ENCODE measurements at places on chromosomes 5 and 9.

DNA sequence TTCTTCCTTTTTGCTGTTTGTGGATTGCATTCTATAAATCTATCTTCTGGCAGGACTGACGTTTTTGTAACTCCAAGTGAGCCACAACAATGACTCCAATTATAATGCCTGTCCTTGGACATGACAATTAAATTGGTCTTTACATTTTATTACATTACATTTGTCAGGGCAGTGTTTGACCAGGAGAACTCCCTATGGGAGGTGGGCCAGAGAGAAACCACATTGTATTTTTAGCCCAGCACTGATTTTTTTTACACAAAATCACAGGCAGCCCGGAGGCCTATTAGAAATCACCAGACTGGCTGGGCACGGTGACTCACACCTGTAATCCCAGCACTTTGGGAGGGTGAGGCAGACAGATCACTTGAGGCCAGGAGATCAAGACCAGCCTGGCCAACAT is 99.1 kb upstream of the SMC5 start:
- DNase-seq = no peak

GRCh38 chr9:75184471-75184870 is 96.2 kb downstream of the OSTF1 start:
- no peak for DNase-seq

DNA sequence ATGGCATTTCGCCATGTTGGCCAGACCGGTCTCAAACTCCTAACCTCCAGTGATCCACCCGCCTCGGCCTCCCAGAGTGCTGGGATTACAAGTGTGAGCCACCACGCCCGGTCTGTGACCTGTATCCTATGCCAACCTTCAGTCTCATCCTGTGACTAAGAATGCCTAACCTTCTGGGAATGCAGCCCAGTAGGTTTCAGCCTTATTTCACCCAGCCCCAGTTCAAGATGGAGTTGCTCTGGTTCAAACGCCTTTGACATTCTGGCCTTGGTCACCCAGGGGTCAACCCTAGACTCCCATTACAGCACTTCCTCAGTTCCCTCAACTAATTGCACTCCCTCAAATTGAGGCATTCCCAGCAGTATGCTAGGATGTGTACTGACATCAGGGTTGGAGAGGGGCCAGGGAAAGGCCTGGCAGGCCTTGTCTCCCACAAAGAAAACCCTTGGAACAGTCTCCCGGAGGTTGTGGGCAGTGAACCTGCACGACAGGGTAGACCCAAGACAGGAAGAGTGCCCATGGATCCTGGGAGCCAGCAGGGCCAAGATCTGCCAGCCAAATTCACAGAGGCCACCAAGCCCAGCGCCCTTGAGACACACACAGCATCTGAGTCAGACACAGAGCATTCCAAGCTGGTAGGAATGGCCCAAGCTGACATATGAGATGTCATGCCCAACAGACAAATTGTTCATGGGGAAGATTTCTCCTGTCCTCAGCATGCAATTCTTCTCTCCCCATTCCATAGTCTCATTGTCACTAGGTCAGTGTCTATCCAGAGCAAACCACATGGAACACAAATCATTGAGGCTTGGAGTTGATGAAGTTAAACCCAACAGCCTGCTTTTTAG is 24.9 kb upstream of the SMU1 start:
- DNase-seq = no peak

GRCh38 chr9:21543187-21543586 is 61.1 kb upstream of the IFNE start:
- no peak for DNase-seq

- DNase-seq = no peak
Measured at GRCh38 chr9:123871781-123872180, 58.1 kb downstream of the DENND1A start.

DNA sequence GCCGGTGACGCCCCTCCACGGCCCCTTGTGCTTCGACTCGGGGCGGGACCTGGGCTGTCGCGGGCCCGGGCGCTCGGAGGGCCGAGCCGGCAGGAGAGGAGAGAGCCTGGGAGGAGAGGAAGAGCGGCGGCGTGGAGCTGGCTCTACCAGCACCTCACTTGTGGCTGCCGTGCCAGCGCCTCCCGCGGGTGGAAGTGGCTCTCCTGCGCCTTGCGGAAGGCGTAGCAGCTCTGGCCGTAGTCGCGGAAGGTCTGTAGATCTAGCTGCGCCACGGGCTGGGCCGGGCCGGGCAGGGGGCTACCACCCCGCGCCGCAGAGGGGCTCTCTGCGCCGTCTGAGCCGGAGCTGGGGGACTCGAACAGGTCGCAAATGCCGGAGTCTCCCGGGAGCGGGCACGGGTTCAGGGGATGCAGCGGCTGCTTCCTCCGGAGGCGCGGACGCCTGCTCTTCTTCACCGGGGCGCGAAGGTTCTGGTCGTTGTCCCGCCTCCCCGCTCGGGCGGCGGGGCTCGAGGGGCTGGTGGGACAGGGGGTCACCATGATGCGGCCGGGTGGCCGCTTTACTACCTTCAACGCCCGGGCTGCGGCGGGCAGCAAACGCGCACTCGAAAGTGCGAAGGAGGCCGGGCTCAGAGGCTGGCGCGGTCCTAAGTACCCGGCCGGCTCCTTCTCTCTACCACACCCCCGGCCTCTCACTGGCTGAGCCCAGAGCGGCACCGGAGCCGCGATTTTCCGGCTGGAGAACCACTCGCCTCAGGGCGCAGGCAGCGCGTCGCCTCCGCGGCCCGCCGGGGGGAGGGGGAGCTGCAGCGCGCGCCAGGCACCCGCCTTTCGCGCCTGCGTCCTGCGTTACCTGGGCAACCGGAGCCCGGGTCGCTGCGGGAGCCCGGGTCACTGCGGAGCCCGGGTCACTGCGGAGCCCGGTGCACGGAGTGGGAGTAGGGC is at the start of gene CCNO:
Gene CCNO (minus strand): TSS at position 624 of the 944 bp plus-strand sequence. CDS start 85 bp downstream, at position 539.
- no peak for DNase-seq

- peak; percentile 4 for DNase-seq
Measured at GRCh38 chr5:16464664-16465543, 696 bp downstream of the ZNF622 start.

- DNase-seq = no peak
Measured at GRCh38 chr5:134536876-134537275, 11.4 kb downstream of the JADE2 start.

DNA sequence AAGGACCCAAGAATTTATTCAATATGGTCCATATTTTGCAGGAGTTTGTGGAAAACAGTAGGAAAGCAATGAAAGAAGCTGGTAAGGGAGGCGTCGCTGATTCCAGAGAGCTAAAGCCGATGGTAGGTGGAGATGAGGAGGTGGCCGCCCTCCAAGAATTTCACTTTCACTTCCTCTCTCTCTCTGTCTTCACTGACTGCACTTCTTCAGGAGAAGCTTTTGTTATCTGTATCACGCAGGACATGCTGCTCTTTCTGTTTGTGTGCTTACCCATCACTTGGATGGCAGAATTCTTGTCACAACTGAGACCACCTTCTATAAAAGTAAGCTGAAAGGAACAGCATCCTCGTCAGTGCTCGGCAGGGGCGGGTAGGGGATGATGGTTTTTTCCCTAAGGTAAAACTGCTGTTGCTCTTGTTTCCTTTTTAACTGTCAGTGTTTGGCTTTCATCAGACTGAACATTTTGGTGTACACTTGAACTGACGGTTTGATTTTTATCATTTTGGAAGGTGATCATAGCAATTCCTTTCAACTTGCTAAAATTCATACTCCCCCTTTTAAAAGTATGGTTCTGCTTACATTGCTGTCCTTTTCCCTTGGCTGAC is 62.4 kb upstream of the FSD1L start:
- DNase-seq = peak; percentile 40

DNA sequence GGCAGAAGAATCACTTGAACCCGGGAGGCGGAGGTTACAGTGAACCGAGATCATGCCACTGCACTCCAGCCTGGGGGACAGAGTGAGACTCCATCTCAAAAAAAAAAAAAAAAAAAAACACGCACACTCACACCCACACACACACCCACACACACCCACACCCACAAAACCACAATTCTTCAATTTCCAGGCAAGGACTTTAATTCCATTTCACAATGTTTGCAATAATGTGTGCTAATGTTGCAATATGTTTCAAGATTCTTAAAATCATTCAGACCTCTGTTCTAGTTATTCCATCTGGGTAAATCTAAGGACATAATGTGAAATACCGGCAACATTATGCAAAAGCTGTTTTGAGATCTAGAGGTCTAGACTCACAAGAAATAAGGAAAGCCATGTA is 28.3 kb downstream of the CCDC69 start:
- DNase-seq = no peak

GRCh38 chr9:12849486-12850003 is 74.7 kb downstream of the LURAP1L start:
- DNase-seq = no peak

- no peak for DNase-seq
Measured at GRCh38 chr9:125926936-125927335, 179.8 kb downstream of the PBX3 start.

DNA sequence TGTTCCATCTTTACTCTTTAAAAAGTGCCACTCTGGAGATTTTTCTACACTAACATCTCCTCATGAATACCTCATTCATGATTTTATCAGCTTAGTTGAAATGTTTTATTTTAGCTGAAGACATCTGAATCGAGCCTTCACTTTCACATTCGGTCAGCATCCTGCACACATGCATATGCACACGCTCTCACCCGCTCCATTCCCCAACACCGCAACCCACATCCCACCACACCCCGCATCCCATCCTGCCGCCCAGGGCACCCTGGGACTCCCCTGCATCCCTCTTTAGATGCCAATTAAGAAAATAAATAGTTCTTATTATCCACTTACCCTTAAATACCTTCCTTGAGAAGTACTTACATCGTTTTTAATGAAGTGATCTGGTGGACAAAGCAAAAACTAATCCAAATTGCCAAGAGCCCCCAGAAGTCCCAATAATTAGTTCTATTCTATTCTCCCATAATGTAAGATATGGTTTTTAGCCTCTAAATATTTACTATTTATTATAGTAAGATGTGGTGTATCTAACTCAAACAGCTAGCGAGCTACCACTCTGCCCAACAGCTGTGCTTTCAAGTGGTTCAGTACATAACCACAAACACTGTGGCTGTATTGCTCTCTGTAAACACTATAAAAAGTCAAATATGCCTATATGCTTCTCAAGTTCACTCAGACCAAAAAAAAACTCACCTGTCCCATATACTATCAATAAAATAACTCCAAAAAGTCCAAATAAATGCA is 38.2 kb downstream of the GZMK start:
- DNase-seq = no peak

DNA sequence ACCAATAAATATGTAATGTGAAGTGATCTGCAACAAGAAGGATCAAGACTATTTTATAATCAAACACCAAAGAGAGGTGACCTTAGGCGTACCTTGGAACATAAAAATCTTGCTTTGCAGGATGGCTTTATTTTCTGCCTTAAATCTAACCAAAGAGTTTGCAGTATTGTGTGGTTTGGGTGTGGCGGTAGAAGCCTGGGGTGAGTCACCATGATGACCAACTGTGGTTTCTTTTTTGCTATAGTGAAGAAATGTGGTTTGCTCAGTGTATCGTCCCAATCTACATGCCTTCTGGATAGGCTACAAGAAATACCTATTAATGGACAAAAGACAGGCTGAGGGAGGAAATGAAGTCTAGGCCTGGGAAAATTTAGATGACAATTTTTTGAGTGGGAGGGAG is 5.1 kb upstream of the CAST start:
- no peak for DNase-seq

- no peak for DNase-seq
Measured at GRCh38 chr5:39558541-39558940, 133.8 kb upstream of the DAB2 start.

GRCh38 chr5:151144922-151145321 is 12.7 kb downstream of the ANXA6 start:
- no peak for DNase-seq

DNA sequence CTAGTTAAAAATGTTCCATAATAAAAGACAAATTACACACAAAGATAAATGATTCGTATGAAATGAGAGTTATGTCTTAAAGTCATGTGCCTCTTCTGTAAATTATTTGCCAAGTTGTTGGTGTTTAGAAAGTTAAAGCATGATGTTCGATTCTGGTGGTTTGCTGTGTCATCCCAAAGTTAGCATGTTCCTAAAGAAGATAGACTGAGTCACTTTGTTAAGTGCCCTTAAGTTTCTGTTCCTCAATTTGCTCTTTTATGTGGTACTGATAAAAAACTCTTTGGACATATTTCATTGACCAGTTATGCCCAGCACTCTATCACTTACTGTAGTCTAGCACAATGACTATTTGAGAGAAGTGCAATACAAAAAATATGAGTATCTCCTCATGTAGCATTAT is 366.9 kb upstream of the ZNF608 start:
- DNase-seq = no peak

- DNase-seq = no peak
Measured at GRCh38 chr9:92976431-92976830, 29.1 kb downstream of the FGD3 start.

DNA sequence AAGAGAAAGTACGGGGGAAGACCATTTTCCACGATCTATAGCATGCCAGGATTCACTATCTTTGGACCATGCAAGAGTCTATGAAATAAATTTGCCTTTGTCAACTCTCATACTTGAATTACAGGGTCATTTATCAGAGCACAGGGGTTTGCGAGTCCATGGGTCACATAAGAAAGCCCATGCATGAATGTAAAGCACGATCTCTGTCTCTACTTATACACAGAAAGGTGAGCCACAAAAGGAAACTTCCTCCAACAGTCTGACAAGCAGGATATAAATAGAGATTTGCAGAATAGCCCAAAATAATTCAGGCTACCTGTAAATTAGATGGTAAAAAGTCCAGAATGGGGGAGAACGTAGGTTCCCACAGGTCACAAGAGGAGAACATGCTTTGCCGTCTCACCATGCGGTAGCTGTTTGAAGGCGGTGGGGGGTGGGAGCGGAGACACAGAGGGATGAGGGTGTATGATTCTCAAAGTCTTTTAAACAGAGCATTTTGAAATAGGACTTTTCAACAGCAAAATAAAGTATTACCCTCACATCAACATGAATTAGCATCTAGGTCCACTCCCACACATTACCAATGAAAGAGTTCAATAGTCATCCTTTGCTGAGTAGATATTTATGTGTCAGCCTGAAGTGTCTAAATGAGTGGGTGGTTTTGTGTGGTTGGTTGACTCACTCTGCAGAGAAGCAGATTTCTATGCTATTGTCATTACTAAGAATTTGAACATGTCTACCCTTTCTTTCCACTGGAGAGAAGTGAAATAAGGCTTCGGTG is 279.7 kb downstream of the EBF1 start:
- no peak for DNase-seq

- no peak for DNase-seq
Measured at GRCh38 chr5:155605920-155606319, 592.4 kb downstream of the KIF4B start.

- no peak for DNase-seq
Measured at GRCh38 chr5:66603881-66604280, 7.7 kb downstream of the MAST4 start.

All from KG1 (cell line).